ENCODE measurements at places on chromosomes 12 and 14. TPM values are rescaled to one million over a fixed set of nuclear protein-coding genes. Genes with fewer than 3 reads are reported as not detected.

The NGB gene
- not detected for total RNA-seq

DNA sequence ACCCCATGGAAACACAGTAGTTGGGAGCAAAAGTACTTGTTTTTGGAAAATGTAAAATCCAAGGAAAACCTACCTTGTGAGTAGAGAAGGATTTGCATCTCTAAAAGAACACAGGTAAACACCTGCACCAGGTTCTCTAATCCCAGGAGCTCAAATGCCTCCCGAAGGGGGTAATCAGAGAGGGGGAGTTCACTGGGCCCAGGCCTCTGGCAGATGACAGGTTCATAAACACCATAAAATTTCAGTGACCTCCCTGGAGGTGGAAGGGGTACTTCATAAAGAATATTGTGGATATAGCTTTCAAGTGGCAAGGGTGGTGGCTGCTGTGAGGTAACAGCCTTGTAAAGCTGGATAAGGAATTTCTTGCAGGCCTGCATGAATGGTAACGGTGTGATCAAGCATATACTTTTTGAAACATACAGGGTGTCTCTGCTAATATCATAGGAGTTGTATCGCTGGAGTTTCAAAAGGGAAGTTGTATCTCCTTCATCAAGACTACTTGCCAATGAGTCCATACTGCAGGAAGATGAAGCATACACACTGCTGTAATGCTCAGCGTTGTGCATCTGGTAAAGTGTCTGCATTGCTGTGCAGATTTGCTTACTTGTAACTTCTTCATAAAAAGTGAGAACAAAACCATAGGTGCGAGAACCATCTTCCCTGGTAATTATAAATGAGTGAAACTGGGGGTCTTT, 111.3 kb downstream of the DENND5B start:
- no peak for DNase-seq

- DNase-seq = no peak
These were observed 84.1 kb upstream of the MON2 start for GRCh38 chr12:62382526-62382925.

The SLC4A8 gene
- total RNA-seq = 12.3 TPM

The SMIM41 gene
- not detected for total RNA-seq

DNA sequence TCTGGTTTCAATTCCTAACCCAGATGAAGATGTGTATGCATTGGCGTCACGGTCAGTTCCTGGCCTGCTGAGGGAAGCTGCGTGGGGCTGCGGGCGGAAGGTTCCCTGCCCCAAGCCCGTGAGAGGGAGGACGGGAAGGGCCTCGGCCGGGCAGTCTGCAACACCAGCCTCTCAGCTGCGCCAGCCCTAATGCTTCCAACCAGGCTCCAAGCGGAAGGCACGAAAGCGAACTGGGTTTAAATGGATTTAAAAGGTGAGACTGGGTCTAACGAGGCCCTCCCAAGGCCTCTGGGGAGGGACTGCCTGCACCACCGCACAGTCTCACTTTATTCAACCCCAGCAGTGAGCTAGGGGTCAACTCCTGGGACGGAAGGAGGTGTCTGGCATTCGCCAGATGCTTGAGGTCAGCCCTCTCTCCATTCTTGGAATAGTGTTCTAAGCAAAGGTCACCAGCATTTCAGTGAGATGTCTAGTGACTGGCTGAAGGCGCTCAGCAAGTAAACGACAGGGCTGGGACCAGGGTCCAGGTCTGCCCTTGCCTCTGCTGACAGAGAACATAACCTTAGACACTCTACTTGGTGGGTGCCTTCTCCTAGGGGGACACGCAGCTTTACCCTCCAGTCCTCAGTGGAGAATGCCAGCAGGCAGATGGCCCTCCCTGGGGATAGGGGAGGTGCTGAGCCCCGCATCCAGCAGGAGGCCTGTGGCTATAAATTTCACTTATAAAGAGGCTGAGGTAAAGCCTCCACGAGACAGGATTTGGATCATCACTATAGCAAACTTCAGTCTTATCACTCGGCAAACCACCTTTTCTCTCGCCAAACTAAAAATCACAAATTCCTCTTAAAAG, 92.2 kb downstream of the PIWIL1 start:
- DNase-seq = no peak

GRCh38 chr14:54105898-54106297, 149.3 kb upstream of the BMP4 start:
- DNase-seq = peak; percentile 23

DNA sequence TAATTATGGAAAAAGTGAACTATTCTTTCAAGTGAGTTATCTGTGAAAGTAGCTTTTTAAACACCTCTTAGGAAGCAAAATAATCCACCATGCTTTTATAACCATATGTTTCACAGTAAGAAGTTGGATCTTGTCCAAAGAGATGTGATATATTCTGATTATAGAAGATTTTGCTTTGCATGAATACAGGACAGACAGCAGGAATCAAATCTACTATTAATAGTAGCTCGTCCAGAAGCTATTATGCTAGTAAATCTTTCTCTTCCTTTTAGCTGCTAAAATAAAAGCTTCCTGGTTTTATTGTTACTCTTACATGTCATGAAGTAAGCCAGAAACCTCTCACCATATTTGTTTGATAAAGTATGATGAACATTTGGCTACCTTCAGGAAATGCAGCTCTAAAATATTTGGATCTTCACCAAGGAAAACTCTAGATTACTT, 257.0 kb downstream of the IPO8 start:
- no peak for DNase-seq

GRCh38 chr12:24550609-24551008, 398.3 kb downstream of the BCAT1 start:
- no peak for DNase-seq

The TC2N gene
- not detected for total RNA-seq

- DNase-seq = no peak
These were observed 4.1 kb downstream of the CACNA2D4 start for GRCh38 chr12:1914114-1914911.

- DNase-seq = no peak
These were observed 72.8 kb downstream of the TAOK3 start for GRCh38 chr12:118299791-118300460.

- no peak for DNase-seq
These were observed 26.2 kb downstream of the RAD9B start for GRCh38 chr12:110528277-110528839.

DNA sequence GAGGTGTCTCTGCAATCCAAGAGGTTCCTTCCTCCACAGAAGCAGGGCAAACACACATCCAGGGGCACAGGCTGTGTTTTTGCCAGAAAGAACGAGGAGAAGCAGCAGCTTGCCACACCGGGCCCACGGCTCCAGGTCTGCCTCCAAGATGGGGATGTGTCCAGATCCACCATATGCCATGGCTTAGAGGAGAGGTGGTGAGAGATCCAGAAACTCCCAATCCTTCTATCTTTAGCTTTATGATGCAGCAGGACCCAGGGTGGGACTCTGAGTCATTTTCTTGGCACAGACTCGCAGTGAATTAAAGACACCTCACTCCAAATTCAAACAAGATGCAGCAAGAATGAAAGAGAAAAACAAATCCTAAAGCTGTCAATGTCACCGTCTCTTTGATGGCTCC, 481.4 kb upstream of the TMEM132C start:
- DNase-seq = peak; percentile 63

DNA sequence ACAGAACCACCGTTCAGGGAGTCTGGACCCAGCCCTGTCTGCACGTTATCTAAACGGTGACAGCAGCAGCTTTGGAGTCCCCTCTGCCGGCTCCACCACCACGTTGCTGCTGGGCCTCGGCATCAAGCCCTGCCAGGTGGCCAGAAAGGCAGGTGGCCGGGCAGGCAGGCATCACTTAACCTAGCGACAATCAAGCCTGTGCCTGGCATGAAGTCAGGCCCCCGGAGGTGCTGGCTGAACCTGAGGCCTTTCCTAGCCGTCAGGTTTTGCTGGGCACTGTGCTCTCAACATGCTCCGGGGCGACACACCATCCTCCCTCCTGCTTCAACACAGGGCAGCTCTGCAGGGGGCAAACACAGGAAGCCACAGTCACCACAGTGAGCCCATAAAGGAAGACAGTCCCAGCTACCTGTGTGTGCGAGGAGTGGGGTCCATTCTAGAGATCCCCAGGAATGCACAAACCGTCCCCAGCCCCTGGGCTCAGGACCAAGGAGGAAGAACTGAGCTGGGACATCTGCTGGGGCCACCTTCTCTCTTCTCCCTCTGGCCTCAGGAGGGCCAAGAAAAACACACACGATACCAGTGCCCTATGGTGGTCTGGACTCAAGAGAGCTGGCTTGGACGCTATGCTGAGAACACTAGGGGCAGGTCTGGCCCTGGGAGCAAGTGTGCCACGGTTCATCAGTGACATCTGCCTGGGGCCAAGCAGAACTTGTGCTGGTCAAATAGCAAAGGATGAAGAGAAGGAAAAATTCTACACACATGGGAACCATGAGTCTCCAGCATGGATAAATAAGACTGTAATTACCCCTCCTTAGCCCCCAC, 44.7 kb downstream of the CCDC88C start:
- DNase-seq = peak; percentile 42

DNA sequence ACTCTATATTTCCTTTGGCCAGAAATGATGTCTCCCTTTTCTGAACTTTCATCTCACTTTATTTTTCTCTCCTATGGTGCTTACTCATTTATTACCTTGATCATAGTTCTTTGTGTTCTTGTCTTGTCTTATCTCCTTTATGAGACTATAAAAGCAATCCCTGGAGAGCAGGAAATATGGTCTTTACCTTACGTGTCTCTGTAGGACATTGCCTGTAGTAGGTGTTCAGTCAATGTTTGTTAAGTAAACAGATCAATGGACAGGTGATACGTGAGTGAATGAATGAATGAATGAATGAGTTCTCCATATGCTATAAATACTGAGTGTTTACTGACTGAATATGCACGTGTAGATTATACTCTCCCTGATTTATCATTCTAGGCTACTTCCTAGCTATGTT, 193.7 kb upstream of the HMGA2 start:
- no peak for DNase-seq

The PDE3A gene
- 13.5 TPM for total RNA-seq

The CACNA1C gene
- 3.6 TPM for total RNA-seq

GRCh38 chr14:67429510-67430205, 17.7 kb upstream of the PLEK2 start:
- no peak for DNase-seq

DNA sequence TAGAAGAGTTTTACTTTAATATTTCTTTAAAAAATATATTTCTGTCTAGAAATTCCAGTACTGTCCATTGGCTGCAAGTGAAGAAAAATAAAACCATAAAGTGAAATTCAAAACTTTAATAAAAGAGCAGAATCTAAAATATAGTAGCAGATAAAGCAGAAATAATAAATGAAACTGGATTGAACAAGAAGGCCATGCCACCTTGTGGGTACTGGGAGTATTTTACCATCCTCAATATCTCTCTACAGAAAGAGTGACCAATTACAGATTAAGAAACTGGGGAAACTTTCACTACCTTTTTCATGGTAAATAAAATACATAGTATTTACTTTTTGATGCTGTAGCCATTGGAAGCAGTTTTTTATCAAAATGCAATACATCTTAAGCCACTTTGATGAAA, 220.5 kb downstream of the BCAT1 start:
- DNase-seq = peak; percentile 42

The KLHL33 gene
- not detected for total RNA-seq

GRCh38 chr14:68622856-68623255, 170.0 kb downstream of the ZFP36L1 start:
- no peak for DNase-seq

The KRT72 gene
- total RNA-seq = not detected

GRCh38 chr12:6551496-6552139, 4.2 kb downstream of the IFFO1 start:
- peak; percentile 26 for DNase-seq

The NTS gene
- total RNA-seq = not detected

DNA sequence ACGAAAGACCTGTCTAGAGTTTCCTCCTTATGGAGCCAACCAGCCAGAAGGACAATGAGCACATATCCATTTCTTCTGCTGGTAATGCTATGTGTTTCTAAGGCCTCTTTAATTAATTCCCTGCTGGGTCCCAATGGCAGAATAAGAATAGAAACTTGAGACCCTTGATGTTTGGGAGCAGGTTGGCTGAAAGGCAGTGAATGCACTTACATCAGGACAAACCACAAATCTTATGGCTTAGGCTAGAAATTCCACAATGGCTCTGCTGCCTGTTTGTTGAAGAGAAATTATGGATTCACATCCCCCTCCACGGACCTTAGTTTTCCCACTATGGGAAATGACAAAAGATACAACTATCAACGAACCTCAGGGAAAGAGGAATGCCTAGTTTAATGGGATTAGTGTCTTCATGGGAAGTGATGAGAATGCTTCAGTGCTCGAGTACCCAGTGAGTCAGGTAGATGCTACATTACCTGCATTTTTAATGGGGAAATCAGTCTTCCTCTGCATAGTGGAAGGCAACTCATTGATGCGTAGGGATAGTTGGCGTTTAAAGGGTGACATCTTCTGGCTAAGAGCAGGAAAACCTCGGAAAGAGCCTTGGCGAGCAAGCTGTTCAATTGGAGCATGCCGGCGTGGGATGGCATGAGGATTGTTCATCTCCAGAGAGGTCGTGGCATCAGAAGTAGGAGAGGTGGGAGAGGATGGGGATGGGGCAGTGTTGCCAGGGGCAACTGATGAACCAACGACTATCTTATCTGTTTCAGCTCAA, 46.5 kb downstream of the PAPLN start:
- DNase-seq = no peak

GRCh38 chr12:109847142-109847735, 14.0 kb upstream of the TRPV4 start:
- no peak for DNase-seq

DNA sequence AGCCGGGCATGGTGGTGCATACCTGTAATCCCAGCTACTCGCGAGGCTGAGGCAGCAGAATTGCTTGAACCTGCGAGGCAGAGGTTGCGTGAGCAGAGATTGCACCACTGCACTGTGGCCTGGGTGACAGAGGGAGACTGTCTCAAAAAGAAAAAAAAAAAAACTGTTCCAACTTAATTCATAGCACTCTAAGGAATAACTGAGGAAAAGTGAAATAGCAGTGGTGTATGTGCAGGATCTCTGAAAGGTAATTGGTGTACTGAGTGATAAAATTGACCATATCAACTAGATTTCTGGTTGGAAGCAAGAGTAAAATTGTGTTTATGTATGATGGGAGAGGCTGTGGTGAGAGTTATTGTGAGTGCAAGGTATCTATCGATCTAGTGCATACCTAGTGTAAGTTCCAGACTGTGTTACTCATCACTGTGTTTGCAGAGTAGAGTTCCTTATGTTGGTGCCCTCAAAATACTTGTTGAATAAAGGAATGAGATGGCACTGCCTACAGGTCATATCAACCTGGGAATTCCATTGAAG, 6.3 kb downstream of the CAND1 start:
- peak; percentile 38 for DNase-seq

- DNase-seq = no peak
These were observed 95.5 kb upstream of the FAR2 start for GRCh38 chr12:29053567-29053966.

The WNT5B gene
- total RNA-seq = 43.5 TPM

GRCh38 chr12:133206390-133206789, 25.1 kb downstream of the ZNF268 start:
- DNase-seq = no peak

GRCh38 chr14:92645841-92646478, 102.5 kb downstream of the LGMN start:
- DNase-seq = peak; percentile 71

- no peak for DNase-seq
These were observed 23.9 kb downstream of the PZP start for GRCh38 chr12:9184276-9184675.

The BORCS5 gene
- 5.4 TPM for total RNA-seq

GRCh38 chr12:13581031-13581430, 384.5 kb downstream of the EMP1 start:
- no peak for DNase-seq

GRCh38 chr12:33587354-33587753, 147.7 kb upstream of the SYT10 start:
- peak; percentile 93 for DNase-seq

The PELI2 gene
- 3.0 TPM for total RNA-seq

- peak; percentile 77 for DNase-seq
These were observed 96.8 kb downstream of the TXNDC16 start for GRCh38 chr14:52455291-52456088.

The AKAP3 gene
- total RNA-seq = 2.0 TPM
